ENCODE measurements at places on chromosomes 12 and 14.

DNA sequence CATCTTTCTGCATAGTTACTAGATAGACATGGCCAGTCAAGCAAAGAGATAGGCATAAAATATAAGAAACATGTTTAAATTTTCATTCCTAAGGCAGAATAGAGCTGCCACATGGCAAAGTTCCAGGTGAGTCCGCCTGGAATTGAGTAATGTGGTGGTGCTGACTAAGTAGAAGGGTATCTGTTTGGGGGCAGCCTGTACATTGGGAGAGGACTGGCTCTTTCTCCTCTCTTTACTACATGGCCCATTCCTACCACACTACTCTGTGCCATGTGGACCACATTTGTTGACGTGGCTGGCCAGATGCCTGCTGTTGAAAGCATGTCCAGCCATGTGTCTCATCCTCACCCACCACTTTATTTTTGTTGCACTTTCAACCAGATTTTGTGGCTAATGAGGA is 354.0 kb downstream of the ETNK1 start:
- DNase-seq, result no peak

DNA sequence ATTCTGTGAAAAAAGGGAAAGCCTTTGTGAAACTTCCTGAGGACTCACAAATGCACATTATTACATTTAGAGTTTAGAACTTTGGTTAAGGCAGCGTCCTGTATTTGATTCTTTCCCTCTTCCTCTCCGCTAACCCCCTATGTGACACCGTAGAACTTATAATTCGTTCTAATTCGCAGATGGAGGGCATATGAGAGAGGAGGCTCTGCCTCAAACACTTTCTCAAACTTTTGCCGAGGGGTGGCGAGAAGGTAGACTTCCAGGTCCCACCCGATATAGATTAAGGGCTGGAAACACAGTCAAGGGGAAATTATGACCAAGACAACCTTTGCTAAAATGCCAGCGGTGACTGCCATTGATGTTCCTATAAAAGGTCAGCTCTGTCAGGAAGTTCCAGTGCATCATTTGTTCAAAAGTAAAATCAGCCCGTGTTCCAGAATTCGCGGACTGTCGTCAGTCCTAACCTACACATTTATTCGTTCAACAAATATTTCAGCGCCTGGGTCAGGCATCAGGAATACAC is 904 bp upstream of the PAPOLA start:
- DNase-seq, result no peak

GRCh38 chr12:22856178-22856577 is 231.2 kb downstream of the ETNK1 start:
- no peak for DNase-seq

GRCh38 chr14:91333650-91334039 is 84.0 kb downstream of the CCDC88C start:
- DNase-seq, result no peak

GRCh38 chr12:45728630-45729232 is 775 bp upstream of the ARID2 start:
- peak; percentile 96 for DNase-seq
